HCT116 (cell line): ENCODE measurements at places on chromosomes 11 and 22. TPM values are rescaled to one million over a fixed set of nuclear protein-coding genes. Genes with fewer than 3 reads are reported as not detected.
A peak's percentile ranks its signal among the peaks of the same experiment; 100 is the strongest.

The NLRP6 gene
- total RNA-seq: not detected

DNA sequence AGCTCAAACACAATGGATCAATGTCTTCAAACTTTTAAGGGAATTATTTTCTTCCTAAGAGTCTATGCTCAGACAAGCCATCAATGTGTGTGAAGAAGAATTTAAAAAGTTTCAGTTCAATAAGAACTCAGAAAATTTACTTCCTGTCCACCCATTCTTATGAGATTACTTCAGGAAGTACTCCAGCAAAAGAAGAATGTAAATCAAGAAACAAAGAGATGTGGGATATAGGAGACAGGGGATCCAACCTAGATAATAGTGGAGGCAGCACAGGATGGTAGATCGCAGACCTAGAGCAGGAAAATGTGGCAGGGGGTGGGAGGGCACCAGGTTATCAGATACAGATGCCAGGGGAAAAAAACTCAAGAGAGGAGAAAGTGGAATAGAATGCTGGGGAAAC is 170.6 kb downstream of the MPPED1 start:
- no peak for DNase-seq

The MPPED1 gene
- total RNA-seq: not detected

DNA sequence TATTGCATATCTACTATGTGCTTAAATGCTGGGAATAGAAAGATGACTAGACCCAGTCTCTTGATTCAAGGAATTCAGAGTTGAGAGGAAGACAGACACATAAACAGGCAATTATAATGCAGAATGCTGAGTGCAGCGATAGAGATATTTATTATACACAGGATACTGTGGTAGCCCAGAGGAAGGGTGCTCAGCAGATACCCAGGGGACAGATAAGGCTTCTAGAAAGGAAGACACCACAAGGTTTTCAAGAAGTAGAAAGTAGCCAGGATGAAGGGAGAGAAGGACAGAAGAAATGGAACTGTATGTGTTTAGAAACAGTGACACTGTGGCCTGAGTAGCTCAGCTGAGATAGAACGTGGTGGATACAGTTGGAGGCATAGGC is 79.4 kb upstream of the NNMT start:
- no peak for DNase-seq

DNA sequence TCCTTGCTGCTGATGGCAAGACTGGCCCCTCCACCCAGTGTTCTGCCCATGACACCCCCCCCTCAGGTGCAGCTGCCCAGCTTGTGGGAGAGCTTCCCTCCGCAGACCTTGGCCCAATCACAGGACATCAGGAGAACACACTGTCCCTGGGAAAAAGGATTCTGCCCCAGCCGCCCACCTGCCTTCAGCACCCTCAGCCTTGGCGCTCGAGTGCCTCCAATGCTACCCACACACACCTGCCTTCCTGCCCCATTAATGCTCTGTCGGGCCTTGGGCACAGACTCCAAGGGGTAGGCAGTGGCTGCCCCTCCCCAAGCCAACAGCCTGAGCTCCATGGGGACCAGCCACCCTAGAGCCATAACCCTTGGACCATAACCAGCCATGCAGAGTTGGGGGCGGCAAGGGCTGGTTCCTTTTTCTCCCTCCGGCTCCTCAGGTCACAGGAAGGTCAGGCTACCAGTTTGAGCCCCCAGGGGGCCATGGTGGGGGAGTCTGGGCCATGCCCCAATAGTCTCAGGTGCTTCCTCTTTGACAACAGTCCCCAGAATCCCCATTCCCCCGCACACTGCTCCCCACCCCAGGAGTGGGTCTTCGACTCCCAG is 1.3 kb upstream of the ZNF70 start:
- DNase-seq: no peak

The FTH1 gene
- total RNA-seq: 3,345 TPM

GRCh38 chr11:82080160-82080559 is 653.5 kb downstream of the FAM181B start:
- DNase-seq: no peak

The TSGA10IP gene
- not detected for total RNA-seq

DNA sequence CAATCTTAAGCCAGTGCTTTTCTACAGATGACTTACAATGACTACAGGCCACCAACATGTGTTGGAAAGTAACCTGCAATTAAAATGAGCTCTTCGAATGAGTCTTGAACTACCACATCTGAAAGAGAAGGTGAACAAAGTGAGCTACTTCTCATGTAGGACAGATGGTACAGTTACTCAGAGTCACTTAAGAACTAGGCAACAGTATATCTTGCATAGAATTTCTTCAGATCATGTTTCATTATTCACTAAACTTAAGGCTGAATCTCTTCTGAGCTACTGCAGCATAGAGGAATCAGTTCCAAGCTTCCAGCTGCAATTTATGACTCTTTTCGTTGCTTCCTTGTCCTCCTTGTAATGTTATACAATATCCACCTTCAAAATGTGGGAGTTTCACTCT is 270.9 kb downstream of the TTC28 start:
- DNase-seq: no peak

DNA sequence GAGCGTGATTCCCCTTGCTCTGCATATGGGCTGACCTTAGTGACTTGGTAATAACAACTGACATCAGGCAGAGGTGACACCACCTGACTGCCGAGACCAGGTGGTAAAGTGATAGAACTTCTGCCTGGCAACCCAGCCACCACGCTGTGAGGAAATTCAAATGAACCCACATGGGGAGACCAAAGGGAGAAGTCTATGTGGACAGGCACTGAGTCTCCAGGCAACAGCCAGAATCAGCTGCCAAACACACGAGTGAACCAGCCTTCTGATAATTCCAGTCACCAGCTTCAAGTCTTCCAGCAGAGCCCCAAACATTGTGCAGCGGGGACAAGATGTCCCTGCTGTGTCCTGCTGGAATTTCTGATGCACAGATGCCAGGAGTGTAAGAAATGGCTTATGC is 29.7 kb downstream of the SPATA19 start:
- DNase-seq: no peak

- DNase-seq: no peak
Measured at GRCh38 chr22:24541681-24542515, 13.0 kb downstream of the GUCD1 start.

GRCh38 chr22:43474161-43475101 is 62.6 kb downstream of the MPPED1 start:
- no peak for DNase-seq

The SLC43A1 gene
- 11.8 TPM for total RNA-seq

The TMPRSS5 gene
- 0.71 TPM for total RNA-seq

The HBD gene
- total RNA-seq: not detected

- DNase-seq: no peak
Measured at GRCh38 chr11:76781807-76782530, 1.2 kb upstream of the TSKU start.

The DEFB131B gene
- total RNA-seq: not detected

DNA sequence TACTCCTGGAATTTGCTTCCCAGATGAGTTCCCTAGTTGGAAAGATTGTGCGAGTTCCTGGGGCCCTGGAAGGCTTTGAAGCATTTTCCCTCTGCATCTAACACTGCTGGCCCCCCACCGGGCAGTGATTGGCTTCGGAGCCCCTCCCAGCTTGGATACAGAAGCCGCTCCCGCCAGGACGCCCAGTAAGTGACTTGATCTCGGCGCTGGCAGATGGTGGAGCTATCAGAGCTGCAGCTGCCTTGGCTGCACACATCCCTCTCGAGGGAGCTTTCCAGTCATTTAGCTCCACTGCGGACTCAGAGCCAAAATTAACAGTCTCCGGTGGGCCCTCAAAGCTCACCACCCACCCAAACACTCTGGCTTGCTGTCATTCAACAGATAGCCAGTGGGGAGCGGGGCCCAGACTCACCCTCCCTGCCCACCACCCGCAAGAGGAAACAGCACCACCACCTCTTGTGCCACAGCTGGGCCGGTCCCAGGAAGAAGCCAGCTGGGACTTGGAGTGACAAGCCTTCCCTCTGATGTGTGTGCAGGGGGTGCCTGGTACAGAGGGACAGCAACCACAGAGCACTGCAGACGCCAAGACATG is 162.3 kb downstream of the TRIM29 start:
- no peak for DNase-seq

DNA sequence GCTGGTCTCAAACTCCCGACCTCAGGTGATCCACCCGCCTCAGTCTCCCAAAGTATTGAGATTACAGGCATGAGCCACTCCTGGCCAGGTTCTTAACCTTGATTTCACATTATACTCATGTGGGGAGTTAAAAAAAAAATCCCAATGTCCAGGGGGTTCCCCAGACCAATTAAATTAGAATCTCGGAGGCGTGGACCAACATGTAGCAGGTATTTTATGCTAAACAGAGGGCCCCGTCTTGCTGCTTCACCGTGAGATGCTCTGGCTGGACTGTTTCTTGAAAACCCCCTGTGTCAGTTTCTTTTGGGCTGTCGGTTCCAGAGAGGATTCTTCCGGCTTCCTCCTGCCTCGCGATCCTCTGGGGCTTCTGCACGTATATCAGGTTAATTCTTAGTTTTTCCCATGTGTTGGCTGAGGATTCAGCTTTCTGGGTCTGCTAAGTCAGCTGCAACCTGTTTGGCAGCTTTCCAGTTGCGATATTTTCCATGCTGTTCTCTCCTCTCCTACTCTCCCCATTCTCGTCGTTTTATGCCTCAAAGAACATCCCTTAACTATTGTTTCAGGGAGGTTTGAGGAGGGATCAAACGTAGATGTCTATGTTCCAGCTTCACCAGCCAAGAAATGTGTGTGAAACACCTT is 50.6 kb upstream of the ACCSL start:
- no peak for DNase-seq

DNA sequence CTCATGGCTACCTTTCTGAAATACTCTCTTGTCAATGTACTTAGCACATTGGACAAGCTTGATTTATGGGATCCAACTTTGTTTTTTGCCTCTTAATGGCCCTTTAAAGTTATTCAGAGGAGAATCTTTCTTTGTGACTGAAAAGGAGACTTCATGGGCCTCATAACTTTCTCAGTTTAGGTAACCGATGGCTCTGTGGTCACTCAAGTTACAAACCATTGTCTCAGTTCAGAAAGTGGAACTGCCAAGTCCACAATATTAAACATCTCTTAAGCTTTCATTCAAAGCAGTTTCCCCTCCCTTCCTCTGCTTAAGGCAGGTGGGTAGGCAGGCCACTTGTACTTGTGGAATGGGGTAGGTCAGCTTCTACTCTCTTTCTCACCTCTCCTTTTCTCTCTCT is 12.3 kb upstream of the ARL14EP start:
- DNase-seq: no peak

The OR51L1 gene
- not detected for total RNA-seq

GRCh38 chr11:118240999-118241763 is 11.0 kb downstream of the MPZL3 start:
- DNase-seq: peak; percentile 95

The LRRC75B gene
- 7.9 TPM for total RNA-seq

DNA sequence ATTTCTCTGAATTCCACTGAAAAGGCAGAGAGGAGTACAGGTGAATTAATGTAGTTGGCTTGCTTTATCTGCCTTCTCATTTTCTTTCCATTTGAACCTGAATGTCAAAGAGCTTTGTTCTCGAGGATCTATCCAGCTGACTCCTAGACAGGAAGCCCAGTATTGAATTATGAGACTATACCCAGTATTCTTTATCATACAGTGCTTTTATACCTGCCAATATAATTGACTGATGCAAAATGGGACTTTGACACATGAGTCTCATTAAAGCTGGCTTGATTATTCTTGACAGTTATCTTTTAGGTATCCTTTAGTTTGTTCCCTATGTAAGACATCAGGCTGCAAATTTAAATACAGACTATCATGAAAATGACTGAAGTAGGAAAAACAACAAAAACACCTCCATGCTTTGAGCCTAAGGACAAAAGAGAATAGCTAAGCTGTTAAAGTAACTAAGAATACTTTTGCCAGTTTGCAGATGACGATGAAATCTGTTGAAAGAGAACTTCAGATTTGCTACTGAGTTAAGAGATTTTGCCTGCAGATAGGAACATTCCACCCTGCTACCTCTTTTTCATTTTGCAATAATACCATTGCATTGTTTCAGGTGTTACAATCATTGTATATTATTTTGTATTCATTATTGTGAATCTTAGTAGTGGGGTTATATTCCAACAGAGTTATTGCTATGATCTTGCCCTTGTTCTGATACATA is 117.1 kb downstream of the ENTHD1 start:
- DNase-seq: no peak

DNA sequence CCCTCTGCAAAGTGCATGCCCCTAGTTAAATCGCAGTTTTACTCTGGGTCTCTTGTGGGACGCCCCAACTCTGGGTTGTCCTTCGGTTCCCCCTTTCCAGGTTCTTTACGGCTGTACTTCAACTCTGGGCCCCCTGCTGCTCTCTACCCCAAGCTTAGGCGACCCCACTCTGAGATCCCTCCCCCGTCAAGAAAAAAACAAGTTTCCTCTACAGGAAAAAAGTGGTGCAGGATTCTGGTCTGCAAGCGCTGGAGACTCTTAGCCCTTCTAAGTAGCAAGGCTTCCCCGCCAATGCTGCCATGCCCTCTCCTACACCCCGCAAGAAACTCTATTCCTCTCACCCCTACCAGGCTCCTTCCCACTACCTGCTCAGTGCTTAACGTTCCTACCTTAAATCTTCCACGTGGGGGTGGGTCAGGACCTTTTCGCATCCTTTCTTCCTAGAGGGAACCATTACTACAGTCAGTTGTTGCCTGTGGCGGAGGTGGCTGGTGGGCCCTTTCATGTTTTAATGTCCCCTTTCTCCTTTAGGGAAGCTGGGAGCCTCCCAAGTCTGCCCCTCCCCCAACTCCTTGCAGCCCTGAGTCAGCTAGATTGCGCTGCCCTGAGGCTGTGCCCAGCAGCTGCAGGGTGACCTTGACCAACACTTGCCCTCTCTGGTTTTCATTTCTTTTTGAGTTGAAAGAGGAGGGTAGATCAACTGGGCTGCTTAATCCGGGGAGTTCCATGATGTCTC is 1.4 kb downstream of the NEFH start:
- DNase-seq: no peak

The TRIM49B gene
- total RNA-seq: not detected

- no peak for DNase-seq
Measured at GRCh38 chr11:45607995-45608394, 57.4 kb downstream of the CHST1 start.

The TYMP gene
- total RNA-seq: 43.2 TPM

- peak; percentile 69 for DNase-seq
Measured at GRCh38 chr11:72446929-72447769, 12.8 kb upstream of the CLPB start.

DNA sequence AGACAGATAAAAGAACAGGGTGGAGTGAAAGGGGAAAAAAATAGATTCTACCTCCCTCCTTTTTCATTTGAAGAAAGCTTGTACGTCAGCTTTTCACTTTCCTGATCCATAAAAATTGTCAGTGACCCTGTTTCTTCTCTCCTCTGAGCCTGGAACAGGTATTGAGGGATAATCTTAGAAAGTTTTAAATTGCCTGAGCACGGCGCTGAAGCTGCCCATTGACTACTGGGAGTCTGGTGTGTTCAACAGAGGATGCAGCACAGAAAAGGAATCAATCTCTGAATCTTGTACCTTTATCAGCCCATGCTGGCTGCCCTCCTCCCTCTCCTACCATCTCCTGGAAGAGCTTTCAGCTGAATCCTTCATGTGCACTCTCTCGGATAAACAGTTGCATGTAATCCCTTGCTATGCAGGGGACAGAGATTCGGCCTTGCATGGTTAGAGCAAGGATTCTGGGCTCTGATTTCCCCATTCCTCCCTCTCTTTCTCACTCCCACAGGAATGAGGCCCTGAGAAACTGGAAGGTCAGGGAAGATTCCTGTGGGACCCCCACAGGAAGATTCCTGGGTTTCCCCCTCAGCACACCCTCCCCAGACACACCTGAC is 162.4 kb upstream of the SYN3 start:
- DNase-seq: no peak

GRCh38 chr11:129102225-129102624 is 89.9 kb downstream of the ARHGAP32 start:
- DNase-seq: no peak

GRCh38 chr22:44373234-44373633 is 60.5 kb upstream of the SHISAL1 start:
- no peak for DNase-seq
